AG09309 (cell line): ENCODE measurements at places on chromosomes 11 and 22.

DNA sequence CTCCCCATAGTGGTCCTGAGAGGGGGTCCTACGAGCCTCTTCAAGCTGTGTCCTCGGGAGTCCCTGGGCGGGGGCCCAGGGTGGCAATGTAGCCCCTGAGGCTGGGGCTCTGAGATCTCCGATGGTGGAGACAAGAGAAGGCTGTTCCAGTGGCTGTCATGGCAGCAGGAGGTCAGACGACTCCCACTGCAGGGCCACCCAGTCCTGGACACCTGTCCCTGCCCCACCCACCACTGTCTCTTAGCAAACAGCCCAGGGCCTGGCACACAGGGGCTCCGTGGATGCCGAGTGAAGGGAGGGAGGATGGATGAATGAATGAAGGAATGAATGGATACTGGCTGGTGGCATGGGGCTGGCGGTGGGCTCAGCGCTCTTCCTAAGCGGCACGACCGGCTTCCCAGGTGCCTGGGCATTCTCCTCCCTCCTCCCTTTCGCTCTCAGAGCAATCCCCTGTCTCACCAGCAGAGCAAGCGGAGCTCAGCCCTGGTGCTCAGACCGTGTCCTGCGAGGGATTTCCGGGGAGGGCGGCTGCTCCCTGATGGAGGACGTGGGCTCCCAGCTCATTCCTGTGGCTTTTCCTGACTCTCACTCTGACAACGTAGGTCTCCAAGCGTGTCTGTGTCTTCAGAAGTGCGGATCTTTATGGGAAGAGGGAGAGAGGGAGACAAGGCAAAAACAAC, 1272.6 kb downstream of the BRD1 start:
- no peak for DNase-seq

GRCh38 chr11:58647141-58647699, 24.8 kb downstream of the CNTF start:
- no peak for DNase-seq

GRCh38 chr11:69382131-69383128, 88.5 kb downstream of the MYEOV start:
- no peak for DNase-seq

- DNase-seq = no peak
Measured at GRCh38 chr11:114257621-114258558, 38.3 kb upstream of the NNMT start.

GRCh38 chr11:120835601-120836228, 188.2 kb upstream of the TBCEL start:
- DNase-seq = no peak

DNA sequence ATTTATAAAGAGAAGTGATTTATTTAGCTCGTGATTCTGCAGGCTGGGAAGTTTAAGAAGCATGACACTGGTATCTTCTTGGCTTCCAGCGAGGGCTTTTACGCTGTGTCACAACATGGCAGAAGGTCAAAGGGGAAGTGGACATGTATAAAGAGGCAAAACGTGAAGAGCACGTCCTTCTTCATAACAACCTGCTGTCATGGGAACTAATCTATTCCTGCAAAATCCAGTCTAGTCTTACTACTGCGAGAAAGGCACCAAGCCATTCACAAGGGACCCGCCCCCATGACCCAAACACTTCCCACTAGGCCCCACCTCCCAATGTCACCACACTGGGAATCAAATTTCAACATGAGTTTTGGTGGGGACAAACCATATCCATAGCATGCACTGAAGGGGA, 58.3 kb downstream of the AMOTL1 start:
- DNase-seq = no peak

DNA sequence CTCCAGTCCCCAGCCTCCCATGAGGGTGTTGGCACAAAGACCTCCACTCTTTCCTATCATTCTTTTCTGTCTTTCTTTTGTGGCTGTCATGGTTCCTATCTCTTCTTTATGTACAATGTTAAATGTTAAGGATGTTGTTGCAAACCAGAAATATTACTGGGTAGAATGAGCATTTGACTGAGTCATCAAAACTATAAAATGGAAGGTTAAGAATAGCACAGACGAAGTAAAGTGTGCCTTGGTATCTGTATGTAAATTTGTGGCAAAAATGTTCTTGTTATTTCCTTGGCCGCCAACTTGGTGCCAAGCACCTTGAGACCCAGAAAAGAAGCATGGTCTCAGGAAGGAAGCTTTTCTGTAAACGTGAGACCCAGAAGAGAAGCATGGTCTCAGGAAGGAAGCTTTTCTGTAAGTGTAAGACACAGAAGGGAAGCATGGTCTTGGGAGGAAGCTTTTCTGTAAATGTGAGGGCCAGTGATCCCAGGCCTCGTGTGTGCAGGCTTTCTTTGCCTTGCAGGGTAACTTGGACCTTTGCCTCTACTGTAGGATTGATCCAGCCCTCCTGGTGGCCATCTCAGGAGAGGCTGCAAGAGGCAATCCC, 6.7 kb upstream of the PKP3 start:
- DNase-seq = no peak

GRCh38 chr11:40202589-40203270, 1256.7 kb downstream of the LRRC4C start:
- DNase-seq = no peak

DNA sequence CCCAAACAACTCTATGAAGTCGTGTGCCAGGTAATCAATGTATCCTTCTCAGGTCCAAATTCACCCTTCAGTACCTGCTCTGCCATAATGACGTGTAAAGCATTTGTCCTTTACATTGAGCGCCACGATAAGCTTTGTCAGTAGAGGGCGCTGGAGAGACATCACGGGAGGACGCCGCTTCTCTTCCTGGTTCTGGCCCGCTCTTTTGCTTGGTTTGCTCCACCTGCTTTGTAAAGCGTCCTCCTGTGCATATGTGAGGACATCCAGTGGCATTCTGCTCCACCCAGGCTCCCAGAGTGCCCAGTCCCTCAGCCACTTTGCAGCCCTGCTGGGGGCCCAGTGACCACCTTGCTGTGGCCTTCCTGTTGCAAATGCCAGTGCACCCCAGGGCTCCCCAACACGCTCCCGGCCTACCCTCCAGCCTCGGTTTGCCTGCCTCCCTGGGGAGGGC, 61.1 kb downstream of the WT1 start:
- no peak for DNase-seq
